ENCODE measurements at places on chromosomes 6 and 20. TPM values are rescaled to one million over a fixed set of nuclear protein-coding genes. Genes with fewer than 3 reads are reported as not detected.

DNA sequence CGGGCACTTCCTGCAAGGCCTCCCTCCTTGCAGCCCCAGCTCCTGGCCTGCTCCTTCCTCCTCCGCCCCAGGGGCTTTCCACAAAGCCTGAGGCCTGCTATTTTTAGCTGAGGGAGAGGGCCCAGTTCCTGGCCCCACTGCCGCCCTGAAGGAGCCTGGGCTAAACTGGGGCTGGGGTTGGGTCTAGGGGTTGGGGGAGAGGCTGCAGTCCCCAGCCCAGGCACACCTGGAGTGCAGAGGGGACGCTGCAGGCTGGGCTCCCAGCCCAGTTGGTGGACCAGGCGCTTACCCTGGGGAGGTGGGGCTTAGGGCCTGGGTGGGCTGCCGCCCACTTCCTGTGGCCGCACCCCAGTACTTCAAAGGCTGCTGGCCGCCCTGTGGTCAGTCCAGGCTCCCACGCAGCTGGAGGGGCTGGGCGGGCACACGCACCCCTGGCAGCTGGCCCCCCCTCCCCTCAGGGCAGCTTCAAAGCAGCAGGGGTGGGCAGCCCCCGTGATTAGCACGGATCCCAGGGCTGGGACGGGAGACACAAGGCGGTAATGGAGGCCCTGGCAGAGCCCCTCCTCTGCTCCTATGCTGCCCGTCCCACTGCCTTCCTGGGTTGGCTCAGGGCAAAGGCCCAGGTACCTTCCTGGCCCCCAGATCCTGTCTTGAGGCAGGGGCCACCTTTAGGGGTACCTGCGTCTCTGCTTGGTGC lies 7.1 kb upstream of the ABHD16B start:
- no peak for DNase-seq

The PPP1R16B gene
- 5.7 TPM for total RNA-seq

- DNase-seq: no peak
These were observed 32.3 kb downstream of the SNAP25 start for GRCh38 chr20:10250902-10251301.

DNA sequence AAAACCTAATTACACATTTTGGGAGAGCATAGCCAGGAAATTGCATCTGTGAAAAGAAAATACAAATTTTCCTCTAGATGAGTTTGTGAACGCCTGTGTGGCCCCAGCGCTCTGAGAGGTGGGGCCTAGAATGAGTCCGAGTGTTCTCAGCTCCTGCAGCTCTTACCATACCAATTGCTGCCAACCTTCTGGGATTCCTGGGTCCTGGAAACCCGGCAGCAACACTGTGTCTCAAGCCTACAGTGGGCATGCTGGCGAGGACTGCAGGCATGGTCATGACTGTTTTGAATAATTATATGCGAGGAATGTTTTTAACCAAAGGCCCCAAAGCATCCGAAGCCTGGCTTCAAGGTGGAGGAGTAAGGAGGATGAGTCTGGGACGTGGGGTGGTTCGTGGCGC lies 90.4 kb downstream of the SERAC1 start:
- no peak for DNase-seq

DNA sequence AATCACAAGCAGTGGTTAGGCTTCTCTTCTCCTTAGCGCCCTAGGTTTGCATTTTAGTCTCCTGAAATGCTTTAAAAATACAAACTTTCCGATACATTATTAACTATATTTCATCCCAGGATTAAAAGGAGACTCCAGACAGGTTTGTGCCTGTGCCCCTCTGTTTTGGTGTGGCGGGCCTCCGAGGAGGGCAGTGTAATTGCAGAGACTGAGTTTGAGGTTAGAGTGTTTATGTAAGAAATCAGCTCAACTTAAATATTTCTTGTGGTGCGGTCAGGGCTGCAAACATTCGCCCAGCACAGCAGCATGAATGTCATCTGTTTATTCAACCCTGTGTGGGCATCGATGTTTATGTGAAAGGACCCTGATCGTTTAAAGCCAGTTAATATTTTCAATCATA lies 130.4 kb upstream of the AKAP12 start:
- DNase-seq: no peak

The PREX1 gene
- total RNA-seq: 18.0 TPM

DNA sequence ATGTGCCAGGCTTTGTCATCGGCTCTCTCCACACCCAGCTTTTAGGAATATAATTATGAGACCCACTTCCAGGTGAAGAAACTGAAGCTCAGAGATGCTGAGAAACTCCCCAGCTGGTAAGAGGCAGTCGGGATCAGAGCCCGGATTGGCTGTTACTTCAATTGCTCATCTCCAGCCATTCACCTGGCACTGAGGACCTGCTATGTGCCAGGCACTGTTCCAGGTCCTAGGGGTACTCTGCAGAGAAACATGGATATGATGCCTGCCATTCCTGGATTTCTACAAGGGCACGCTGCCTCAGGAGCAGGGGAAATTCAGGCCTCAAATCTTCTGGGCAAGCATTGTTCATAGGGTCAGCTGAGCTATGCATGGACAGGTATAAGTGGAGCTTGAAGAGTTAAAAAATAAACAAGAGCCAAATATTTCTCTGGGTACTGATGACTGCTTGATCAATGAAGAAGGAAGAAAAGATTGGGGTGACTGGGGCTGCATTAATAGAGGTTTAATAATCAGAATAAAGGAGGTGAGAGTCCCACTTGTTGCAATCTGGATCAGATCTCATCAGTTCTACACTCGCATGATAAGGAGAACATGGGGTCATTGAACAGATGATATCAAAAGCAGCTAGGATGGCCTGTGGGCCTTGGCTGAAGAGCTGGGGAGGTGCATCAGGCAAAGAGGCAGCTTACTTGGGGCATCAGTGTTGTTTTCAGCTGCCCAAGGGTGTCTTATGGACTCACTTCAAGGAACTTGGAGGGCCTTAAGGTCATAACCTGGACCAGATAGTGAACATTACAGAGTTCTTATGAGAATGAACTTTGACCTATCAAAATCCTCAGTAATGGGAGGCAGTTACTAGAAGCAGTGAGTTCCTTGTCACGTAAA lies 80.9 kb upstream of the TOX2 start:
- DNase-seq: no peak

The CGA gene
- not detected for total RNA-seq

DNA sequence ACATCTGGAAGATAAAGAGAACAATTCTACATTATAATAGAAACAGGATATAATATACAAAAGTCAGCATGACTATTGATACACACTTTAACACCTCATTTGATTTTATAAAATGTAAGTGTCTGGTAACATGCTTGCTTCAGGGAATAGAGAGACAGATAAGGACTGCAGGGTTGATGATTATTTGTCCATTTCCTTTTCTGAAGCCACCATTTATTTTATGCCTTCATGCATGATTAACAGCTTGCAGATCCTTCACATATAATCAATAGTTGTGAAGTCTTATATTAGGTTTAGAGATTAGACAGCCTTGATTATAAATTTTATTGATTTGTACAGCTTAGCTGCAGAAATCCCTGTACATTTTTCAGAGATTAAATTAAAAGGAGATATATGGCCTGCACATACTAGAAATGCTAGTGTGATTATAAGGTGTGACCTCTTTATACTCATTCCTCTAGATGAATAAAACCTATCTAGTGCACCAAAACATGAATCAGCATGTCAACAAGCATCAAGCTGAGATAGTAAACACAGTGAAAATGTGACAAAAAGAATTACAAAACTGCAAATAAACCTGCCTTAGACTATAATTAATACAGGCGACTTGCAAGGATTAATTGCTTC lies 198.8 kb upstream of the THEMIS start:
- DNase-seq: no peak

The B3GALT4 gene
- total RNA-seq: 2.2 TPM

The PEX6 gene
- 20.7 TPM for total RNA-seq

DNA sequence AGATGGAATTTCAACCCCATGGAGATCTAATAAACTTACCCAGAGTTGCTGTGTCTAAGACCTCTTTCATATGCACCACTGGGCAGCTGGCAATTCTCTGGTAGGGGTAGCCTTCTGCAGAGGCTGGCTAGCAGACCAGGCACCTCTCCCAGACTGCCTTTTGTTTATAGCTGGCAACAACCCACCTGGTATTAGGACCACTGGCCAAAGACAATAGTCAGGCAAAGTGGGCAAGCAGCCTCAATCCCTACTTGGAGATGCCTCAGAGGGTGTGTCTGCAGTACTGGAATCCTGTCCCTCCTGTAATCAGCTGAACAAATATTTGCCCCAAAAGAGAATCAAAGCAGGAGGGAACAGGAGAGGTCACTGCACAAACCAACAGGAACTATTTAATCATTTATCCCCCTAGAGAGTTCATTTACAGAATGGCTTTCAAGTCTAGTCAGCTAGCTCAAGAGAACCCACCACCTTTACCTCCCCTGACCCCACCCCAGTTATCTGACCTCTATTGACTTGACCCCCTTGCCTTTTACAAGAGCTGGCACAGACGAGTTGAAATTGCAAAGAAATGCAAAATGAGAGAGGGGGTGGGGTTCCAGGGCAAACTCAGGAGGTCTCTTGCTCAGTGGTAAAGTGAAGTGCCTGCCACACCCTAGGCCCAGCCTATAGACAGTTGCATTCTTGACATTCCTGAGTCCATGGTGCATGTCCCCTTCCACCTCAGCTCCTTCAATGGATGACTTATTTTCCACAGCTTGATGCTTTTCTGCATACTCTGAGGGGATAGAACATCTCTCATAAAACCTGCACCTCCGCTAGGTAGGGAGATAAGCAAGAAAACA lies 2.8 kb downstream of the BCL2L1 start:
- DNase-seq: peak; percentile 49

DNA sequence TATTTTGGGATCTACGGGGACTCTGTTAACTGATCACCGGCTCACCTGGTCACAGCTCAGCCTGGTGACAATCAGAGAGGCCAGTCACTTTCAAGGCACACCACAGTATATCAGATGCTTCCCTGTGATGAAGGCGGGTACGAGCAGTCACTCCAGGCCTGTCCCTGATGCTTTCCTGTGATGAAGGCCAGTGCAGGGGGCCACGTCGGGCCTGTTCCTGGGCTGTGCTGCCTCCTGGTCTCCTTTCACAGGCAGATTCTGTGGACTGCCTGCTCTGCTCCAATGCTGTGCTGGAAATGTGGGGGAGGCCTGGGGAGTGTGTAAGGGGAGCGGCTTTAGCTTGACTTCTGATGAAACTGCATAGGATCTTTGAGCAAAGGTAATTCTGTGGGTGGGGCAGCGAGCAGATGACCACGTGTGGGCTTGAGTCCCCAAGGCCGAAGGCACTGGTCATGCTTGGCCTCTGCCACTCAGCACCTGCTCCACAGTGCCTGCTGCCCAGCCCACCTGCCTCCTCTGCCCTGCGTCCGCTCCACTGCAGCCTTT lies 372.6 kb downstream of the TAF4 start:
- no peak for DNase-seq

GRCh38 chr6:63580704-63580961 lies 8.4 kb downstream of the LOC128125822 start:
- no peak for DNase-seq

DNA sequence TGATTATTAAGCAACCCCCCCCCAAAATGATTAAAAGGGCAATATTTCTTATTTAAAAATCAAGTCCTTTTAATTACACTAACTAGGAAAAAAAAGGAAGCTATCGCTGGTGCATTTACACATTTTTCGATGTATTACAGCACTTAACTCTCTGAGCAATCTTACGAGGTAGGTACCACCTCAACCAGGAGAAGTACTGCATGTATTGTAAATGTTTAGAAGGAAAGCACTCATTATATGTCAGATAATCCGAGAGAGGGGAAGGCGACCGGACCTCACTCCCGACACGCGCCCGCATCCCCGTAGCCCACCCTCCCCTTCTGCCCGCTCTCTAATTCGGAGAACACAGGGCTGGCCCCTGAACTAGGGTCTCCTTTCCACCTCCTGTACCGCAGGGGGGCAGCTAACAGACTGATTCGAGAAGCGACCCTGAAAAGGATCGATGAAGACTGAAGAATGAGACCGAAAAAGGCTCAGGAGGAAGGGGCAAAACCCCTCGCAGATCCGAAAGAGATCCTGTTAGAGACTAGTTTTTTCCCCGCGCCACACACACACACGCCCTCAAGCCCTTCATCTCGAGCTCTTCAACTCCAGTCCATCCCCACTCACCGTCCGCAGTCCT lies 337 bp downstream of the ESF1 start:
- DNase-seq: no peak

DNA sequence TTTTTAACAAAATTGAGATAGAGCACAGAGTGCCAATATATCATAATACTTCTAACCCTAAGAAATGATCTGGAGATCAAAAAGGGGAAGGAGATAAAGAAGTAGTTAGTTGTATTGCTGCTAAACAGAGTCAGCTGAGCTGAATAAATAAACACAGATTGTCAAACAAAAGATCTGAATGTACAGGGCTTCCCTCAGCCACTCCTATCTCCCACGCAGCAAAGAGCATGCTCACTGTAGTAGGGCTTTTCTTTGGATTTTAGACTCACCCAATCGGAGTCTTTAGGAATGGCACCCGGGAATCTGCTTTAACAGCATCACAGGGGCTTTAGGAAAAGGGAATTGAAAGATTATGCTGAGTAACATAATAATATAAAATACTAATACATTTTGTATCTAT lies 222.2 kb upstream of the STXBP5 start:
- no peak for DNase-seq

The VGLL2 gene
- total RNA-seq: not detected

- peak; percentile 63 for DNase-seq
These were observed 170.2 kb downstream of the NFATC2 start for GRCh38 chr20:51372176-51372803.

The SIRPD gene
- total RNA-seq: 1.1 TPM

- DNase-seq: no peak
These were observed 100.6 kb downstream of the SLC16A10 start for GRCh38 chr6:111187874-111188273.

Data from liver (tissue), 10 donors.